Body of pancreas (tissue), 4 donors: ENCODE measurements at places on chromosomes 16 and 17. TPM values are rescaled to one million over a fixed set of nuclear protein-coding genes. Genes with fewer than 3 reads are reported as not detected.

GRCh38 chr17:36846410-36847292, 90.6 kb upstream of the LHX1 start:
- no peaks in the 10 kb centered on the region for H3K4me1 ChIP-seq
- no peaks in the 10 kb centered on the region for H3K36me3 ChIP-seq
- H3K27ac ChIP-seq = no peak overlapping the region
- no peaks in the 10 kb centered on the region for H3K27me3 ChIP-seq
- no peak overlapping the region for H3K4me3 ChIP-seq
- no peak for DNase-seq

CACNG1 gene
- not detected for total RNA-seq

KIF2B gene
- total RNA-seq = not detected

SLC35G6 gene
- total RNA-seq = not detected

- peak; percentile 63 for DNase-seq
- no peaks in the 10 kb centered on the region for H3K27me3 ChIP-seq
- no peaks in the 10 kb centered on the region for H3K36me3 ChIP-seq
- peaks cover 41% of the 10 kb centered on the region for H3K4me1 ChIP-seq
These were observed 336.4 kb downstream of the SEC14L1 start for GRCh38 chr17:77476931-77477805.

DNA sequence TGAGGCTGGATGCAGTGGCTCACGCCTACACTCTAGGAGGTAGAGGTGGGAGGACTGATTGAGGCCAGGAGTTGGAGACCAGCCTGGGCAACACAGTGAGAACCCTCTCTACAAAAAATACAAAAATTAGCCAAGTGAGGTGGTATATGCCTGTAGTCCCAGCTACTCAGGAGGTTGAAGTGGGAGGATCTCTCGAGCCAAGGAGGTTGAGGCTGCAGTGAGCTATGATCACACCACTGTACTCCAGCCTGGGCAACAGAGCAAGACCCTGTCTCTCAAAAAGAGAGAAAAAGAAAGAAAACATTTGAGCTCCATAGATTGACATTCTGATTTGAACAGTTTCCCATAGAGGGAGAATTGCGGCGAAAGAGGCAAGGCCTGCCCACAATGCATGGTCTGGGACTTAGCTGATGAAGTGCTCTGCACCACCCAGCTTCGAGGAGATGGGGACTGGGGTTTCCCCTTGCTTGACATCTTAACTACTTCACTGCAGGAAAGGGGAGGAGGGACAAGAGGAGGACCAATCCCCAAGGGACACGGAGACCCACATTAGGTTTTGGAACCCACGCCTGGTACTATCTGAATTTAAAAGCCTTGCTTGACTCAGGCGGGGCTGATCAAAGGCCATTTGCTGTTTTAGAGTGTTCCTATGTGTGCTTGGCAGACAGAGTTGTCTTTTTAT, 21.7 kb downstream of the MSI2 start:
- no peak overlapping the region for H3K4me3 ChIP-seq
- DNase-seq = no peak
- H3K27ac ChIP-seq = no peak overlapping the region
- H3K36me3 ChIP-seq = peaks cover 3% of the 10 kb centered on the region
- H3K4me1 ChIP-seq = no peaks in the 10 kb centered on the region
